ENCODE measurements at places on chromosomes 1 and 21.
A peak's percentile ranks its signal among the peaks of the same experiment; 100 is the strongest.

- peaks cover 13% of the 10 kb centered on the region for H3K36me3 ChIP-seq
- H3K27me3 ChIP-seq, result no peaks in the 10 kb centered on the region
- H3K4me3 ChIP-seq, result no peak overlapping the region
Observed at GRCh38 chr1:41608211-41608610, 123.7 kb upstream of the EDN2 start.

DNA sequence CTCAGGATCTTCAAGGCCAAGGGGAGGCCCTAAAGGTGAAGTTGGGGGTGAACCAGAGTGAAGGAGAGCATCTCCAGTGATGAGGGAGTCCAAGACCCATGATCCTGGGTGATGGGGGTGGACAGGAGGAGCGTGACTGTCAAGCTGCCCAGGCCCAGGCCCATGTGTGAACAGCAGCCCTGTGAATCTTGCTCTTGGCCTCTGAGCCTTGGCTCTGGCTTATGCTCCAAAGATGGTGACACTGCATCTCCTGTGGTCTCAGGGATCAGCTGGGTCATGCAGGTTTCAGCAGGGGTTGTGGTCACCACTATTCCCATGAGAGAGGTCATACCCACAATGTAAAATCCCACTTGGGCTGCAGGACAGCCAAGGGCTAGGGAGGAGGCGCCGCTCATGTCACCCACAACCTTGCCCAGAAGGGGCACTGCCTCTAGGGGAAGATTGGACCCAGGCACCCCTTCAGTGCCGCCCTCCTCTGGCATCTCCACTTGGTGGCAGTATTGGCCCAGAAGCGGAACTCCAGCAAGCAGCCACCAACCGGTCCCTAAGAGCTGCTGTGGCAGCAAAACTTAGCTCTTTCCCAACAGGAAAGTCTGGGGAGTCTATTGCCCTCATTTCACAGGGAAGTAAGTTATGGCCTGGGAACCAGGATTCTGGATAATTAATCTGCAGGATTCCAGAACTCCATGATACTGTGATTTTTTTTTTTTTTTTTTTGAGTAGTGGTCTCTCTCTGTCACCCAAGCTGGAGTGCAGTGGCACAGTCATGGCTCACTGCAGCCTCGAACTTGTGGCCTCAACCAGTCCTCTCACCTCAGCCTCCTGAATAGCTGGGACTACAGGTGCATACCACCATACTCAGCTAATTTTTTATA, 7.5 kb upstream of the WNT3A start:
- H3K27me3 ChIP-seq, result peaks cover 31% of the 10 kb centered on the region
- DNase-seq, result peak; percentile 68
- H3K27ac ChIP-seq, result no peak overlapping the region
- no peaks in the 10 kb centered on the region for H3K4me1 ChIP-seq
- H3K36me3 ChIP-seq, result no peaks in the 10 kb centered on the region

GRCh38 chr1:36971852-36972618, 62.3 kb downstream of the GRIK3 start:
- no peak overlapping the region for H3K27ac ChIP-seq
- H3K4me3 ChIP-seq, result no peak overlapping the region
- no peak for DNase-seq
- H3K36me3 ChIP-seq, result no peaks in the 10 kb centered on the region

- no peak overlapping the region for H3K27ac ChIP-seq
- DNase-seq, result no peak
- H3K4me1 ChIP-seq, result peaks cover 8% of the 10 kb centered on the region
- peaks cover 4% of the 10 kb centered on the region for H3K36me3 ChIP-seq
Observed at GRCh38 chr21:42376338-42376982, 10.1 kb upstream of the TFF1 start.

DNA sequence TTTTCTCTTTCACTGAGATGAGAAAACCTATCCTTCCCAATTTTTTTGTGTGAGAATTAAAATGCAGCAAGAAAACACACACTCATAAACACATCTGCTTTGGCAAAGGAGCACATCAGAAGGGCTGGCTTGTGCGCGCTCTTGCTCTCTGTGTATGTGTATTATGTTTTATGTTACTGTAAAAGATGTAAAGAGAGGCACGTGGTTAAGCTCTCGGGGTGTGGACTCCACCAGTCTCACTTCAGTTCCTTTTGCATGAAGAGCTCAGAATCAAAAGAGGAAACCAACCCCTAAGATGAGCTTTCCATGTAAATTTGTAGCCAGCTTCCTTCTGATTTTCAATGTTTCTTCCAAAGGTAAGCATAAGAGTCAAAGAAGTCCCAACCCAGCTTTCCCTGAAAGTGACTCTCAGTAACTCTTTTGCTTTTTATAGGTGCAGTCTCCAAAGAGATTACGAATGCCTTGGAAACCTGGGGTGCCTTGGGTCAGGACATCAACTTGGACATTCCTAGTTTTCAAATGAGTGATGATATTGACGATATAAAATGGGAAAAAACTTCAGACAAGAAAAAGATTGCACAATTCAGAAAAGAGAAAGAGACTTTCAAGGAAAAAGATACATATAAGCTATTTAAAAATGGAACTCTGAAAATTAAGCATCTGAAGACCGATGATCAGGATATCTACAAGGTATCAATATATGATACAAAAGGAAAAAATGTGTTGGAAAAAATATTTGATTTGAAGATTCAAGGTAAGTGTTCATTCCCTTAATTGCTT, at the start of gene CD2:
TSS of gene CD2 (plus strand) at position 233 of the 780 bp plus-strand sequence. CDS start at position 296, 63 bp downstream.
- H3K36me3 ChIP-seq, result peaks cover 43% of the 10 kb centered on the region
- peak within 1 kb of the TSS; percentile 98 for H3K4me3 ChIP-seq

DNA sequence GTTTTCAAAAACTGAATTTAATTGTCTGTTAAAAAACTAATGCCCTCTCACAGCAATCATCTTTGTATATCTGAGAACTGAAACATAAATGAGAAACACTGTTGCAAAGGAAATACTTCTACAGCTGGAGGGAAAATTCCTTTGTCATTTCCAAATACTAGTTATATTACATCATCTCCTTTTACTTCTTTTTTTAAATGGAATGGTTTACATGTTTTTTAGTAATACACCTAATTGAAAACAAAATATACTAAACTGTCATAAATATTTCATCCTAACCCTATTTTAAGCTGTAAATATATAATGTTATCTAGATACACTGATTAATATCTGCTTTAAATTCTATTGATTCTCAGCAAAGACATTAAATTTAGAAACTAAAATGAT, 19.1 kb downstream of the CDC42BPA start:
- peaks cover 12% of the 10 kb centered on the region for H3K27me3 ChIP-seq
- no peaks in the 10 kb centered on the region for H3K4me1 ChIP-seq
- no peak for DNase-seq
- no peak overlapping the region for H3K27ac ChIP-seq
- H3K4me3 ChIP-seq, result no peak overlapping the region

- H3K4me1 ChIP-seq, result peaks cover 65% of the 10 kb centered on the region
- peaks cover 17% of the 10 kb centered on the region for H3K36me3 ChIP-seq
- H3K4me3 ChIP-seq, result peak overlapping the region; percentile 94
- H3K27ac ChIP-seq, result peak overlapping the region; percentile 92
- DNase-seq, result no peak
Observed at GRCh38 chr1:89631816-89632656, 884 bp upstream of the LRRC8C start.

GRCh38 chr1:167276969-167277368, 56.3 kb downstream of the POU2F1 start:
- H3K27ac ChIP-seq, result peak overlapping the region; percentile 3
- no peaks in the 10 kb centered on the region for H3K27me3 ChIP-seq
- peaks cover 18% of the 10 kb centered on the region for H3K4me1 ChIP-seq
- DNase-seq, result no peak
- H3K36me3 ChIP-seq, result peaks cover 6% of the 10 kb centered on the region

- H3K4me3 ChIP-seq, result no peak overlapping the region
- DNase-seq, result no peak
- no peaks in the 10 kb centered on the region for H3K36me3 ChIP-seq
- peaks cover 2% of the 10 kb centered on the region for H3K4me1 ChIP-seq
- H3K27ac ChIP-seq, result no peak overlapping the region
- H3K27me3 ChIP-seq, result peaks cover 21% of the 10 kb centered on the region
Observed at GRCh38 chr21:31576428-31576827, 83.1 kb upstream of the SOD1 start.

- DNase-seq, result no peak
- no peaks in the 10 kb centered on the region for H3K36me3 ChIP-seq
- no peaks in the 10 kb centered on the region for H3K4me1 ChIP-seq
- peaks cover 34% of the 10 kb centered on the region for H3K27me3 ChIP-seq
- H3K4me3 ChIP-seq, result no peak overlapping the region
Observed at GRCh38 chr1:180219776-180220175, 10.3 kb upstream of the LHX4 start.

- no peaks in the 10 kb centered on the region for H3K27me3 ChIP-seq
- peak overlapping the region; percentile 80 for H3K27ac ChIP-seq
- no peak overlapping the region for H3K4me3 ChIP-seq
- peak; percentile 89 for DNase-seq
- H3K36me3 ChIP-seq, result no peaks in the 10 kb centered on the region
Observed at GRCh38 chr1:27858072-27858948, 14.0 kb upstream of the THEMIS2 start.

GRCh38 chr1:149979972-149980540, 30.5 kb downstream of the OTUD7B start:
- H3K4me3 ChIP-seq, result peak overlapping the region; percentile 5
- peak overlapping the region; percentile 2 for H3K27ac ChIP-seq
- peaks cover 5% of the 10 kb centered on the region for H3K36me3 ChIP-seq
- DNase-seq, result no peak
- no peaks in the 10 kb centered on the region for H3K27me3 ChIP-seq

GRCh38 chr1:27253596-27253995, 19.2 kb downstream of the WDTC1 start:
- H3K4me3 ChIP-seq, result no peak overlapping the region
- H3K27ac ChIP-seq, result no peak overlapping the region
- no peak for DNase-seq
- H3K4me1 ChIP-seq, result peaks cover 15% of the 10 kb centered on the region
- H3K36me3 ChIP-seq, result peaks cover 5% of the 10 kb centered on the region

GRCh38 chr1:147837129-147837963, 65.2 kb upstream of the GJA8 start:
- H3K4me1 ChIP-seq, result peaks cover 5% of the 10 kb centered on the region
- H3K27ac ChIP-seq, result no peak overlapping the region
- no peak for DNase-seq
- no peak overlapping the region for H3K4me3 ChIP-seq
- peaks cover 15% of the 10 kb centered on the region for H3K27me3 ChIP-seq
- no peaks in the 10 kb centered on the region for H3K36me3 ChIP-seq

GRCh38 chr1:162676087-162676486, 43.8 kb downstream of the DDR2 start:
- DNase-seq, result no peak
- no peaks in the 10 kb centered on the region for H3K36me3 ChIP-seq
- H3K4me1 ChIP-seq, result no peaks in the 10 kb centered on the region
- no peaks in the 10 kb centered on the region for H3K27me3 ChIP-seq

GRCh38 chr21:34133802-34134201, 60.4 kb downstream of the MRPS6 start:
- H3K36me3 ChIP-seq, result peaks cover 63% of the 10 kb centered on the region
- DNase-seq, result no peak
- H3K4me1 ChIP-seq, result peaks cover 52% of the 10 kb centered on the region
- no peaks in the 10 kb centered on the region for H3K27me3 ChIP-seq
- H3K27ac ChIP-seq, result no peak overlapping the region

DNA sequence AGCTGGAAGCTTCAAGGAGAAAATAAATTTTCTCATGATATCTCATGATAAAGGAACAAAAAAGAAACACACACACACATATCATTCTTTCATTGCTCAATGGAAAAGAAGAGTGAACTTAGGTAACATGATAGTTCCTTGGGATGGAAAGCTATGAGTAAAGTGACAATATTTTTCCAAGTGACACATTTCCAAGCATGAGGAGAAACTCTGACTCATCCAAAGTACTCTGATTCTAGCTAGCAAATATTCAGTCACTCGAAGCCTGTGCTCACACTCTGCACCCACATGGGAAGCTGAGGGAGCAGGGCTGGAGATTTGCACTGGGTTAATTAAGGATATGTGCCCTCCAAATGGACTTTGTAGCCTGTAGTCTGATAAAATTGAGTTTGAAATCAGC, 222.4 kb downstream of the LRRC40 start:
- H3K27me3 ChIP-seq, result peaks cover 1% of the 10 kb centered on the region
- H3K27ac ChIP-seq, result no peak overlapping the region
- no peak for DNase-seq
- no peaks in the 10 kb centered on the region for H3K4me1 ChIP-seq
- no peak overlapping the region for H3K4me3 ChIP-seq

DNA sequence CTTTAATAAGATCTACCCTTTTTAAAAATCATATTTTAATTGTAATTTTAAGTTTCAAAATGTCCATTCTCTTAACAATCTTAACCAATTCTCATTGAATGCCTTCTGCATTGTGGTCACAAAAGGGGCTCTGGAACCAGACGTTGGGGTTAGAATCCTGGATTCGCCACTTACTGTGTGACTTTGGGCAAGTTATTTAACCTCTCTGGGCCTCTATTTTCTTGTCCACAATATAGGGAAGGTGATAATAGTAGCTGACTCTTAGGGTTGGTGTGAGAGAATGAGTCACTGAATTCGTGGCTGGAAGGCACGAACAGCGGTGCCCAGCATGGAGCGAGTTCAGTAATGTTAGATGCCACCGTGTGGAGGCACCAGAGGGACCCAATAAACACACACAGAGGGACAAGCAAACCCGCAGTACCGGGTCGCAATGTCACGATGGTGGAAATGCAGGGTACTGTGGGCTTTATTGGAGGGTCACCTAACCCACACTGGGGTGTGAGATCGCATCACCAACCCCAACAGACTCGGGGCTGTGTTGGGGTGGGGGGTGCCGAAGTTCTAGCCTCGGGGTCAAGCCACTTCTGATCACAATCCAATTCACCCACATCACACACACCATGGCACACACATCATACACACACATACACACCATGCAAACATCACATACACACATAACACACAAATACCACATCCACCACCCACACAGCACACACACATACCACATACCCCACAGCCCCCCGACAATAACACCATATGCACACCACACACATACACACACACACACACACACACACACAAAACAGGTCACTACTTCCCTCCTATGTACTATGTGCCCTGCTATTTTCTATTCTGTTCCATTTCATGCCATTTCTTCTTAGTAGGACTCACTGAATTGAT, 27.0 kb upstream of the IFNAR2 start:
- peak overlapping the region; percentile 35 for H3K4me3 ChIP-seq
- peaks cover 48% of the 10 kb centered on the region for H3K4me1 ChIP-seq
- peaks cover 2% of the 10 kb centered on the region for H3K27me3 ChIP-seq
- peaks cover 8% of the 10 kb centered on the region for H3K36me3 ChIP-seq

GRCh38 chr1:161824618-161825017, 58.5 kb downstream of the ATF6 start:
- no peak overlapping the region for H3K4me3 ChIP-seq
- no peak overlapping the region for H3K27ac ChIP-seq
- peaks cover 50% of the 10 kb centered on the region for H3K36me3 ChIP-seq
- H3K4me1 ChIP-seq, result no peaks in the 10 kb centered on the region
- H3K27me3 ChIP-seq, result no peaks in the 10 kb centered on the region

GRCh38 chr21:31479714-31480113, 135.7 kb upstream of the TIAM1 start:
- H3K4me1 ChIP-seq, result no peaks in the 10 kb centered on the region
- no peak overlapping the region for H3K27ac ChIP-seq

DNA sequence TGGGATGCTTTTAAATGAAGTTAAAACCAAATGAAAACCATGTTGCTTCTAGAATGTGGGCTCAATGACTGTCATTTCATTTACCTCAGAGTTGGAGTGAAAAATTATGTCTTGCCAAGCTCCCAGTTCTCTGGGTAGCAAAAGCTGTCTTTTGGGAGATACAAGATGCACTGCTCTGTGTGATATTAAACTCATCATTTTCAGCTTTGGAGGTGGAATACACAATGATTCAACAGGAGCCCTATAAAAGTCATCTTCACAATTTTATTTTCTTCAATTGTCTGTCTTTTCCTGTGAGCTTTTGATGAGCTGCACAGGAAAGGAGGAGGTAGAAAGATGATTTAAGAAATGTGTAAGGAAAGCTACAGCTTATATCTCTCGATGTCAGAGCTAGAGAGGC, 120.3 kb upstream of the SPATA6 start:
- H3K4me3 ChIP-seq, result no peak overlapping the region
- H3K27me3 ChIP-seq, result no peaks in the 10 kb centered on the region
- H3K27ac ChIP-seq, result no peak overlapping the region

Measured in activated naive CD8-positive, alpha-beta T cell treated with anti-CD3 and anti-CD28 coated beads, Interleukin-2, amount 10 ng/mL, durations not matched to agents 7 days and 5 days (primary cell).